Activated gamma-delta T cell treated with anti-CD3 and anti-CD28 coated beads, Interleukin-2, amount 50 U/mL, for 16 hours (primary cell): ENCODE measurements at places on chromosomes 11 and 22.

DNA sequence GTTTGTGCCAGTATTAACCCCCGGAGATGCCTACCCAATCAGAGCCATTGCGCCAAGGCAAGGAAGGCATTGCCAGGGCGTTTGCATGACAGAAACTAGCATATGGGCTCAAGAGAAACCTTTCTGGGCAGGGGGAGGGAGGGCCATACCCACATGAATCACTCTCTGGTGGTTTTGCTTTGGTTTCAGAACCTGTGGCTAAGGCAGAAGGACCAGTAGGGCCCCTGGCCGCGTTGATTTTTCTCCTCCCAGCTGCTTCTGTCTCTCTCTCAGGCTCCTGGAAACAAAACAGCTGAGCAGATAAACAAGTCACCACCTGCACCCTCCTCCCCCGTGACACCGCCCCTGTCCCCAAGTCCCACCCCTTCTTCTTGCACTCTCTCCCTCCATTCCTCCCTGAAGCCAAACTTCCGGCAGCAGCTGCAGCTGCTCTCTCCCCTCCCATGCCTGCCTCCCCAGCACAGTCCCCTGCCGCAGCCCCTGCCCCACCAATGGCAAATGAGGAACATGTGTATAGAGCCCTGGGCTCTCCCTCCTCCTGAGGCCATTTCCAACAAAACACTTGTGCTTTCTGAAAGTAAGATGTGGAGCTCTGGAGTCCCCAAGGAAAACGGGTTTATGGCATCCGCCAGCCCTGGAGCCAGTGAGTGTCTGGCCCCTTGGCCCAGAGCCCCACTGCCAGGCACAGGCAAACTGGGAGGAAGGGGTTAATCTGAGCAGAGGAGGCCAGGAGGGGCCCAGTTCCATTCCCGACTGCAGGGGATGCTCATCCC lies 39.0 kb upstream of the ADA2 start:
- DNase-seq, result no peak

DNA sequence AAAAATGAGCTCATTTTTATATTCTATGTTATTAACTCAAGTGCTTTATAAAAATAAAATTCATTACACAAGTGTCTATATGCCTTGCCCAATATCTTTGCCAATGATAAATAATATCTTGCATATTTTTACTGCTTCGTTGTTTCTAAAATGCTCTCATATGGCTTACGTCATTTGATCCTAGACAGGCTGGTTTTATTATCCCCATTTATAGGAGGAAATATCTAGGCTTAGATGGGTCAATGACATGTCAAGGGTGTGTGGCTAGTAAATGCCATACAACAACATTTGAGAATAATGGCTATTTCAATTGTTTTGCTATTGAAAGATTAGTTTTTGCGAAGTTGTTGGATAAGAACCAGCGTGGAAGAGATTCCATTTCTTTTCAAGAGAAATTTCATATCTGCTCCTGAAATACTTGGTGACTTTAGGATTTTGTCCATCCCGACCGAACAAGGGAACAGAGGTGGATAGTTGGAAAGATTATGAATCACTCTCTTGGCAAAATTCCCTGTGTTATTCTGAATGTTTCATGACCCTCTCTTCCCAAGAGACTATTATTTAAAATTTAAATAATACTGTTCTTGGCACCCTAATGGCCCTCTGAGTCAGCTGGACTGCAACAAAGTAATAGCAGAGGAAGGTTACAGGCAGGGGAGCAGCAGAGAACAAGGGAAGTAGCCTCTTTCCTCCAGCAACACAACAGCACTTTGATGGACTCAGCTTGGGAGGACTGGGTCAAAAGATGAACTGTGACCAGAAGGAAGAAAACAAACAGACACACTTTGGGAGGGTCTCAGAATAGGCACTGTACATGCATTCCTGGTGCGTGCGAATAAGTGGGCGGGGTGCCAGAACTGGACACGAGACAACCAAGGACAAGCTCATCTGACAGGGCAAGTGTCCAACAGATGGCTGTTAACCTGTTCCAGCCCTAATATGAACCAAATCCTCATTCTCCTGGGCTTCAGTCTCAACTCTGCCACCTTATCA lies 94.5 kb downstream of the ME3 start:
- no peak for DNase-seq

GRCh38 chr11:19989191-19989590 lies 171.1 kb downstream of the DBX1 start:
- no peak for DNase-seq

DNA sequence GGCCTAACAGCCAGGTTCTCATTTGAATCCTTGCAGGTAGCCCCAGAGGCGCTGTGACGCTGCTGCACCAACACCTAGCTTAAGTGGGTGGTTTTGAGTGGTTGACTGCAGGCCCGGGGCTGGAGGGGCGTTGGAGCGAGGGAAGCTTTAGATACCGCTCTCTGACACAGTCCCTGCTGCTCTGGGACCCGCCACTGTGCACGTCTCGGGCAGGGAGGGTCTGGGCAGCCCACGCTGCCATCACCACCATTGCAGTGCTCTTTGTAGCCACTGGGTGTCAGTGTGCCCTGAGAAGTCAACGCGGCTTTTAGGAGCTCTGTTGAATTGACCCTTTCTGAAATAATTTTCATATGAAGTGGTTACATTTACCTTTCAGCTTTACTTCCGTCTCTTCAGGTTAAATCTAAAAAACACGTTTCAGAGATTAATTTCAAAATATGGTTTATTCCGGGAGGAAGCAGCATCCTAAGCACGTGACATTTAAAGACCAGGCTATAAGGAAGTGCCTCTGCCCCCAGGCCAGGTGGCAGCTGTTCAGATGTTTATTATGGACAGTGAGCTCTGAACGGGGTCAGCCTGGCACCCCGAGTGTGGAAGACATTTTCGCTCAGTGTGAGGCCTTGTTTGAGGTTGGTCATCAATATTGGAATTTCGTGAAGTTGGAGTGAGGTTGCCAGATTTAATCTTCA lies 30.9 kb upstream of the PARVB start:
- DNase-seq, result peak; percentile 36

- no peak for DNase-seq
These were observed 600 bp upstream of the ESAM start for GRCh38 chr11:124762624-124763155.

- no peak for DNase-seq
These were observed 154.9 kb upstream of the DDI1 start for GRCh38 chr11:103881584-103881983.

GRCh38 chr22:19526076-19526701 lies 2.0 kb upstream of the CLDN5 start:
- DNase-seq, result no peak

DNA sequence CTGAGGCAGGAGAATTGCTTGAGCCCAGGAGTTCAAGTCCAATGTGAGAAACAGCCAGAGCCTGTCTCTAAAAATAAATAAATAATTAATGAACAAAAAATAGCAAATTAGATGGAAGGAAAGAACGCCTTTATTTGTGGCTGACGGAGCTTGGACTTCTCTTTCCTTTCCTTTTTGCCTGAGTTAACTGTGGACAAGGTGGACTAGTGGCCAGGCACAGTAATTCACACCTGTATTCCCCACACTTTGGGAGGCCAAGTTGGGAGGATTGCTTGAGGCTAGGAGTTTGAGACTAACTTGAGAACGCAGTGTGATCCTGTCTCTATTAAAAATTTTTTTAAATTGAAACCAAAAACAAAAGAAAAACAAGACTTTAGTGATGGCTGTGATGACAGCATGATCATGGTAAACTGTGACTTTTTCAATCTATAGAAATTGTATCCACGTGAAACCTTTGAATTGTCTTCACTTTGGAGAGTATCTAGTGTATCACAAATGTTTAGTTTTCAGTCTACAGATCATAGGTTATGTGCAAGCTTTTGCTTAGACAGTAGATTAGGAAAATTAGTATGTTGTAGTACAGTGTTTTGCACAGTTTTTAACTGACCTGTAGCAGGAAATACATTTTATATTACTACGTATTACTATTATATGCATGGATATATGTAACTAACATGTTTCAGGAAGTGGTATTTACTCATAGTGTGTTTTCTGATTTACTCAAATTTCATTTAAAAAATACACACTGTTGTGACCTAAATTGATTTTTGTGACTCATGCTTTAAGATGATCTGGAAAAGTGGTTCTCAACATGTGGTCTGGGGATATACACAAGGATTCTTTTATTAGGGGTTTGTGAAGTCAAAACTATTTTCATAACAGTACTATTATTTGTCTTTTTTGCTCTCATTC lies 42.1 kb downstream of the KDM2A start:
- no peak for DNase-seq

- DNase-seq, result no peak
These were observed 70.8 kb downstream of the RAB38 start for GRCh38 chr11:88104408-88104807.

GRCh38 chr22:49964136-49965090 lies 3.8 kb downstream of the PIM3 start:
- no peak for DNase-seq

- DNase-seq, result no peak
These were observed 32.8 kb downstream of the KCNE3 start for GRCh38 chr11:74434528-74434927.

GRCh38 chr11:60493454-60493853 lies 876 bp downstream of the MS4A12 start:
- DNase-seq, result no peak

DNA sequence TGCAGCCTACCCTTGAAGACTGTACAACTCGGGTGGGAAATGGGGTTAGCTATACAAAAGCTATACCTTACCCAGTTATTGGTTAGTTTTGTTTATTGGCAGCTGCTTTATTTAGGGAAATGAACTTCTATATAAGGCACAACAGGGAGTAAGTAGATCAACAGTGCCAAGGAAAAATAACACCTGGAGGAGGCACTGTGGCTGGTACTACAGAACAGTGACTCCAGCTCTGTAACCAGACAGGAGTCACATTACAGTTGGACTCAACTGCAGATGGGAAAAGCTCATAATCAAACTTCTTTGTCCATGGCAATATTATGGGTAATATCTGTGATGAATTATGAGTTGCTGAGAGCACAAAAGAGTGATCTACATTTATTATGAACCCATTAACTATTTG lies 14.0 kb downstream of the P4HA3 start:
- no peak for DNase-seq

GRCh38 chr11:106424111-106424510 lies 346.6 kb downstream of the AASDHPPT start:
- DNase-seq, result no peak

- no peak for DNase-seq
These were observed 367.6 kb downstream of the SOX6 start for GRCh38 chr11:15988693-15989231.

DNA sequence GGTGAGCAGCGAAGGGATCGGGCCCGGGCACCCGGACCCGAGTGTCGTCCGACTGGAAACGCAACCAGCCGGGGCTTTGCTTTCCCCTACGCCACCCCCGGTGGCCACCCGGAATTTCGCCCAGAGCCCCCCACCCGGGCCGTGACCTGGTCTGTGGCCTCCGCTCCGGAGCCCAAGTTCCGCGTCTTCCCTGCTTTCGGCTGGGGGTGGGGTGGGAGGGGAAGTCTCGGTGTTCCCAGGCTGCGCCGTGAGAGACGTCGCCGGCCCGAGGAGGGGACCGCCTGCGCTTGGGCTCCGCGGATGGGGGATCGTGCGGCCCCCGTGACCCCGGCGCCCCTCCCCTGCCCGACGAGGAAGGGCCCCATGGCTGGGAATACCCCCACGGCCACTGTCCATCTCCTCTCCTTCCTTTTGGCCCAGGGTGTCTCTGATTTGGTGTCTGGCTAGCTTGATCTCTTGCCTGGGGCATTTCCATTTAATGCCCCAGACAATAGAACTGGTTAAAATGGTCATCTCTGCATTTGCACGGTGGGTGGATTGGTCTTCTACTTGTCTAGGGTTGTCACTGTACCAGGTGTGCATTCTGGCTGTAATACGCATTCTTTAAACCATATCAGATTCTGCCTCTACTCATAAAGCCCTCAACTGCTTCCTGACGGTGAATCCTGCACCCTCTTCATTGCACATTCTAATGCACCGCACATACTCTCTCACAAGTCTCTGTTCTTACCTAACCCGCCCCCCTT lies 789 bp downstream of the SIK2 start:
- no peak for DNase-seq

- DNase-seq, result no peak
These were observed 12.5 kb upstream of the C1QTNF4 start for GRCh38 chr11:47606731-47607130.

DNA sequence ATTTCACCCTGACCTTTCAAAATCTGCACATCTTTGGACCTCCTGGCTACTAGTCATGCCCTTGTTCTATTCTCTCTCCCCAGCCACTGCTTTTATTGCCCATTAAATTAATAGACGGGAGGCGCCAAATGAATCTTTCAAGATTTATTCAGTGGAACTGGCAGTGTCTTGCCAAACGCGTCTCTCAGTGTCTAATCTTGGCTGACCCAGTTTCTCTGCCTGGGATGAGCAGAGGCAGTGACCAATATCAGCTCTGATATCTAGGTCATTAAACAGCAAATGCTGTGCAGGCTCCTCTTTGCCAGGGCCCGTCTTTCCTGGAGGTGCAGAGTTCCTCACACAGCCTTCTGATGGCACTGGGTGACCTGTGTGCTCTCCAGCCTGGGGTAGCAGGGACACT lies 74.0 kb downstream of the TRAF6 start:
- no peak for DNase-seq

- no peak for DNase-seq
These were observed 76.4 kb downstream of the GGTLC2 start for GRCh38 chr22:22720724-22721261.

- no peak for DNase-seq
These were observed 32.2 kb upstream of the CARS1 start for GRCh38 chr11:3089236-3090061.

GRCh38 chr11:20000351-20001134 lies 159.7 kb downstream of the DBX1 start:
- no peak for DNase-seq

GRCh38 chr11:47499614-47500013 lies 50.7 kb upstream of the RAPSN start:
- no peak for DNase-seq
